ENCODE measurements at places on chromosomes 2 and 18.

DNA sequence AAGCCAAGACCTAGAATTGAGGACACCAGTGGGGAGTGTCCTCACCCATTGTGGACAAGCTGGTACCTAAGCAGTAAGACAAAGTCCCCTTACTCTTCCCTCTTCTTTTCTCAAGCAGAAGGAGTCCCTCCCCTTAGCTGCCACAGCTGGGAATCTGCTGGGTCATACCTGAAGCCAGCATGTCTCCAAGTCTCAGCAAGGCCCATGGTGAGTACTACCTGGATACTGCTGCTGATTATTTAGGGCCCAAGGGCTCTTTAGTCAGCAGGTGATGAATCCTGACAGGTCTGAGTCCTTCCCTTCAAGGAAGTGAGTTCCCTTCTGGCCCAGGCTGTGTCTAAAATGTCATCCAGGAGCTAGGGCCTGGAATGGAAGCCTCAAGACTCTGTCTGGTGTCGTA lies 198.6 kb upstream of the STK17B start:
- no peak for DNase-seq

DNA sequence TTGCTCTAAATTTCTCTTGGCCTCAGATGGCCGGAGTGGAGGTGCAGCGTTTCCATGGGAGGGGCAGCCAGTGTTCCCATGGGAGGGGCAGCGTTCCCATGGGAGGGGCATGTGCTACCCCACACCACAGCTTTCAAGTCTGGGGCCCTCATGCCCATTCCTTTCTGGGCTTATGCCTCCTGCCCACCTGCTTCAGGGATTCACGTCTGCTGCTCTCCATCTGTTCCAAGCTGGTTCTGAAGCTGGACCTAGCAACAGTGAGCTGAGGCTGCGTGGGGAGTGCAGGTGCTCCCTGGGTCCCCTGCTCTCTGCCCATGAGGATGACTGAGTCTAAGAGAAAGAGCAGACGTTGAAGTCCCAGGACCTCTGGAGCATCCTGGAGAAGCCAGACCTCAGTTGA lies 243.1 kb upstream of the PXDN start:
- DNase-seq: no peak

GRCh38 chr18:56443166-56443907 lies 195.1 kb downstream of the TXNL1 start:
- DNase-seq: no peak

GRCh38 chr2:26001743-26002351 lies 19.6 kb upstream of the KIF3C start:
- no peak for DNase-seq

DNA sequence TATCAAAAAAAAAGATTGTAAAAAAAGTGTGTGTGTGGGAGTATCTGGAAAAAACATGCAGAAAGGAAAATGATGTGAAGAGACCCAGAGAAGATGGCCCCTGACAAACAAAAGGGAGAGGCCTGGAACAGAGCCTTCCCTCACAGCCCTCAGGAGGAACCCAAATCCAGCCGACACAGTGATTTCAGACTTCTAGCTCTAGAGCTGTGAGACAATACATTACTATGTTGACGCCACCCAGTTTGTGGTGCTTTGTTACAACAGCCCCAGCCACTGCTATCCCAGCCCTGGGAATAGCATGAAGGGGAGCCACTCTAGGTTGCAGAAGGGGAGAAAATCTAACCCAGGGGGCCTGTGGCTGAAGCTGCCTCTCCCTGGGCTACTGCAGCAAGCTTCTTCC lies 59.0 kb upstream of the ZBTB7C start:
- DNase-seq: no peak

DNA sequence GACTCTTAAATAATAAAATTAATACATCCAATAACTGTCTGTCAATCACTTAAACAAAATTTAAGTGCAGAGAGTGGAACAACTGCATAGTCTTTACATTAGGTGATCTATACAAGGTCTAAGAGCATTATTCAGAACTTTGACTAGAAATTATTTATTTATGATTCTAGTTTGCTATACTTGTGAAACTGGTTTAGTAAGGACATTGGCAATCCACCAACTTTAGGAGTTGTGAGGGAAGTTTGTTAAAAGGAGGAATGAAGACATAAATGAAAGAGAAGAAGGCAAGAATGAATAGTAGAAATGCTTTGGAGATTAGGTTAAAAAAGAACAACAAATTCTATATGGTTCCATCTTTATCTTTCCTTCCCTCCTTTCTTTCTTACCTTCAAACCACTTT lies 217.5 kb downstream of the GPD2 start:
- DNase-seq: no peak

DNA sequence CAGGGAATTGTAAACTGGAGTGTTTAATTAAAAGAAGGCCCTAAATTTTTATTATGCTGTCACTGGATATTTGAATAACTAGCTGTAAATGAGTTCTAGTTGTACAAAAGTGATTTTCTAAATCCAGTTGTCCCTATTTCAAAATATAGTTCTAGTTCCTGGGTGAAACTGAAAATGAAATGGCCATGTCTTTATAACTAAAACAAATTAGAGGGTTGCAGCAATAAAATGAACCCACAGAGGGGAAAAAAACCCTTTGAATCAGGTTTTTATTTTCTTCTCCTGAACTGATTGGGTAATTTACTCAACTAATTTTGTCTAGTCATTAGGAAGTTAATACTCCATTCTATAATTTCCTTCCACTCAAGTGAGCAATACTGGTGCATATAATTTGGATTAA lies 55.6 kb upstream of the MAP4K3 start:
- DNase-seq: no peak

GRCh38 chr18:49185623-49186022 lies 234.9 kb upstream of the SMAD7 start:
- DNase-seq: no peak

DNA sequence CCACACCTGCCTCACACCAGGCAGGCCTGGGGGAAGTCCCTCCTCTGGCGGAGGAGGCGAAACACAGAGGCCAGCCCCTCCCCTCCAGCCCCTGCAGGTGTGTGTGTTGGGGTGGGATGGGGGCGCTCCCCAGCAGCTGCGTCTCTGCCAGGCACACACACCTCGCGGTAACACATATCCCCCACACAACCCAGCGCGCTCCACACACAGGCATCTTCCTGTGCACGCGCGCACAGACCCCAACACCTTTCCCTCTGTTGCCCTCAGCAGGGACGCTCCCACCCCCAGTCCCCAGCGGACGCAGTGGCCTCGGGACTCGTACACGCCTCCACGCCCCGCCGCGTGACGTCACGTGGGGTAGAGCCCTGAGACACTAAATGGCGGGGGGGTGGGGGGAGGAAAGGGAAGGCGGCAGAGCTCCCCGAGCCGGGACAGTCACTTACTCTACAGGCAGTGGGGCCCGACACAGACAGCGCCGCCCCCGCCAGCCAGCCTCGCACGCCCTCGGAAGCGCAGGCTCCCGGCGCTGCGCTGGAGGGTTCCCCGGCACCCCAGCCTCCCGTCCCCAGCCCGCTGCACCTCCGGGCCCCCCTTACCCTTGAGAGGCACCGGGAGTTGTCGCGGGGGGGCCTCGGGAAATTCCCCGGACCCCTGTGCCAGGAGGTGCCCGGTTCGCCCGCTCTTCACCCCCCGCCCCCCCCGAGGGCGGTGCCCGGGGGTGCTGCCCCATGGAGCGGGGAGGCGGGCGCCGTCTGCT lies at the start of gene WNT10A:
TSS of gene WNT10A (plus strand) at position 751 of the 757 bp plus-strand sequence. CDS start 144 bp downstream, outside the sequence.
- DNase-seq: no peak

DNA sequence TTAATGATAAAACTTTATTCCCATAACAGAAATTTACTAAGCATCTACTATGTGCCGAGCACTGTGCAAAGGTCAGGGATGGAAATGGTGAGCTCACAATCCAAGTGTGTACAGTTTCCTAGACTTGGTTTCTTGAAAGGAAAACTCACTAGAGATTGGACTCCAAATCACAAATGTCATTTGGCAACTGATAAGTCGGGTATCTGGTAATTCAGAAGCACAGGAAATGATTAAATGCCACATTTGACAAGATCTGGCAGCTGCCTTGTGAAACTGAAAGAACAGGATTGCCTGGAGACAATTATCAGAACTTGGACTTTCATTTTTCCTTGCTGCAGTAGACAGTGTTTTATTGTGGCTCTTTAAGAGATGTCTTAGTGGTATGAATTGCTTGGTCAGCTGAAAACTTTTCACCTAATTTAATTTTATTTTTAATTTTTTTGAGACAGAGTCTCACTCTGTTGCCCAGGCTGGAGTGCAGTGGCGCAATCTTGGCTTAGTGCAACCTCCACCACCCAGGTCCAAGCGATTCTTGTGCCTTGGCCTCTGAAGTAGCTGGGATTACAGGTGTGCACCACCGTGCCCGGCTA lies 19.2 kb downstream of the ITGA6 start:
- DNase-seq: no peak

- no peak for DNase-seq
Observed at GRCh38 chr2:38934742-38935141, 45.1 kb downstream of the ARHGEF33 start.

GRCh38 chr2:113672326-113672932 lies 45.4 kb downstream of the RABL2A start:
- DNase-seq: no peak

- DNase-seq: no peak
Observed at GRCh38 chr2:186806591-186806990, 42.4 kb downstream of the ZSWIM2 start.

- peak; percentile 23 for DNase-seq
Observed at GRCh38 chr2:209495855-209496585, 72.2 kb downstream of the MAP2 start.

DNA sequence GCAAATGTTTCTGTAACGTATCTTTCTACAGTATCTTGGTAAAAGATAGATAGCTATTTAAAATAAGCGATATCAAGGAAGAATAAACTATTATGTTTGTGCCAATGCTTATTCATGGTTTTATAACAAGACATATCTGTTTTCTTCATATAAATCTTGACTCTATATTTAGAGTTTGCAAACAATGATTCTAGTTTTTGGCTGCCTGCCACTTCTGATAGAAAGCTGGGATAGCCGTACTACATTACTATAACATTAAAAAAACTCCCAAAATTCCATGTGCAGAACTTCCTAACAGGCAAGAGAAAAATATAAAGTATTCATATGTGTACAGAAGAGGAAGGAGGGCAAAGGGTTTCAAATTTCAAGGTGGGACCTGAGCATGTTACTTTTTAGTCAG lies 985.0 kb downstream of the BCL11A start:
- DNase-seq: no peak

GRCh38 chr2:177724398-177725287 lies 332.1 kb downstream of the AGPS start:
- DNase-seq: peak; percentile 1

DNA sequence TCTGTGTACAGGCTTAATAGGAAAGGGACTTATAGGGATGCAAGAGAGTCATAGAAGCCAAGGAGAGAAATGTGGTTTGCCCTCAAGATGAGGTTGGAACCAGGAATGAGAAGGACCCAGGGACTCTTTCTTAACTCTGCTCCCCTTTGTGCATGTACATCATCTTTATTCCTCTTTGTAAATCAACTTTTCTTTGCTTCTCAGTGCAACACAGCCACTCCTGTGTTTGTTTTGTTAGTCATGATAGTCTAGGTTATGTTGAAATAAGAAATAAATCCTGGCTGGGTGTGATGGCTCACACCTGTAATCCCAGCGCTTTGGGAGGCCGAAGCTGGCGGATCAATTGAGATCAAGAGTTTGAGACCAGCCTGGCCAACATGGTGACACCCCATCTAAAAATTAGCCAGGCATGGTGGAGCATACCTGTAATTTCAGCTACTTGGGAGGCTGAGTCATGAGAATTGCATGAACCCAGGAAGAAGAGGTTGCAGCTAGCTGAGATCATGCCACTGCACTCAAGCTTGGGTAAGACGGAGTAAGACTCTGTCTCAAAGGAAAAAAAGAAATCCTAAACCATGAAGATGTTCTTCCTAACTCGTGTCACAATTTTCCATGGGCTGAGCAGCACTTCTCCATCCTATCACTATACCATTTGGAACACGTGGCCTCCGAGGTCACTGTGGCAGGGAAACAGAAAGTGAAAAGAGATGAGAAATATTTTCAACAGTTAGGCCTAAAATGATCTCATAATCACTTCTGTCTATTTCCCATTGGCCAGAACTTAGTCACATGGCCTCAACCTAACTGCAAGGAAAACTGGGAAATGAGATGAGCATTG lies 73.0 kb upstream of the TMEM17 start:
- DNase-seq: no peak

GRCh38 chr2:109422071-109422757 lies 191.6 kb downstream of the SEPTIN10 start:
- no peak for DNase-seq

GRCh38 chr2:200735061-200735460 lies 76.6 kb upstream of the BZW1 start:
- DNase-seq: no peak

DNA sequence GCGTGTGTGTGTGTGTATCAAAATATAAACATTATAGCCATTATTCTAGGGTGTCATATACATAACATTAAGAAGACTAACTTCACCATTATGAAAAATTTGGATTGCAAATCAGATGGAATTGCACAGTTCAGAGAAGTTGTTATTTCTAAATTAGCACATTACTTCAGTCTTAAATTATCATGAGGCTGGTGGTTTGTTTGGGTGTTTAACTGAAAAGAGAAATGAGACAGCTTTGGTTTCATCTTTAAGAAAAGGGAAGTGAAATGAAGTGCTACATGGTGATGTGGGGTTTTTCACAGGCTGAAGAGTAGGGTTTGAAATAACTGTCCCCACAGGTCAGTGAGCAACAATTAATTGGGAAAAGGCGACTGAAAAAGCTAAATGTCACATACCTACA lies 161.2 kb upstream of the XIRP2 start:
- DNase-seq: no peak

DNA sequence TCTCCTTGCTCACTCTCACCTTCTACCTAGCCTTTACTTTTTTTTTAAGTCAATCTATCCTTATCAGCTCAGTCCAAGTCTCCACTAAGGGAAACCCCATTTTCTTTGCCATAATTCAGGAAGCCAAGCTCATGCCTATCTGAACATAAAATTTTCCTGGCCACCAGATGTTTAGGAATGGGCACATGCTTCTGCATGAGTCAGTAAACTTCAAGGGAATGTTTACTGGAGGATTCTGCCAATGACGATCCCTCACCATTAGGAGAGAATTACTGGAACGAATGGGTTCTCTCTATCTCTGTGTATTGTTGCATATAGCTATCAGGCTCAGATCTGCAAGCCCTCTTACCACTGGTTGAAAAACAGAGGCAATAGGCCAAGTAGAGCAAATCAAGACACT lies 731.7 kb upstream of the ZNF804A start:
- no peak for DNase-seq

- DNase-seq: no peak
Observed at GRCh38 chr18:44786688-44787087, 106.0 kb downstream of the SETBP1 start.

DNA sequence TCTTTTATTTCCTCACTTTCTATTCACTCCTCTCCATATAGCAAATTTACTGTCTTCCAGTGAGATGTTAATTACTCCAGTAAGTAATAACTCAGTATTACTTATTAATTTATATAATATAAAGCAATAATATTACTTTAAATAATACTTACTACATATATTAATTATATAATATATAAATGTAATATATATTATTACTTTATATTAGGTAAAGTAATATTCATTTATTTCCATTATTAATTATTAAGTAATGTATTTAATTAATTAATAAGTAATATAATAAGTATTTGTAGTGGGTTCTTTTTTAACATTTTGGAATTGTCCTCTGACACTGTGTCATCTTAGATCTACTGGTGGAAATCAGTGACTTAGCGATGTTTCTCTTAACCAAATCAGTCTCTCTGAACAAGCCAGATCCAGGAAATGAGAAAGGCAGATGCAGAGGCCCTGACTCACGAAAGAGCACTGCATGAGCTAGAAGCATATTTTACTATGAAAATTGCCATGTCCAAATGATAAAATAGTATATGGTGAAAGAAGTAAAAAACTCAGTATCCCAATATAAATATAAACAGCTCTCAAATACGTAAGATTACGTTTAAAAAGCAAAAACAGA lies 115.9 kb downstream of the DSEL start:
- no peak for DNase-seq
